ENCODE measurements at places on chromosomes 7 and 10.

DNA sequence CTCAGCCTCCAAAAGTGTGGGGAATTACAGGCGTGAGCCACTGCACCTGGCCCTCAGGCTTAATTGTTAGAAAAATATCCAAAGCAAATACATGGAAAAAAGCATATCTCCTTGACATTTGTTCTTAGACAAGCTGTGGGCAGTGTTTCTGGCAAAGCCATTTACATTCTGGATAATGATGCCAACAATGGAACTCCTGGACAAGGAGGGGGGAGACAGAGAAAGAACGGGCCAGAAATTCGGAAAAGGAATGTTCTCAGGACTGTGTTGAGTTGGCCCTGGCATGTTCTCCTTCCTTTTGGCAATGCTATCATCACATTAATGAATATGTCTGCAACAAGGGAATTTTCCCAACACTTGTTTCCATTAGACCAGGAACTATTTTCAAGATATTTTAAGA is 88.7 kb downstream of the UBE2H start:
- peak; percentile 28 for DNase-seq

DNA sequence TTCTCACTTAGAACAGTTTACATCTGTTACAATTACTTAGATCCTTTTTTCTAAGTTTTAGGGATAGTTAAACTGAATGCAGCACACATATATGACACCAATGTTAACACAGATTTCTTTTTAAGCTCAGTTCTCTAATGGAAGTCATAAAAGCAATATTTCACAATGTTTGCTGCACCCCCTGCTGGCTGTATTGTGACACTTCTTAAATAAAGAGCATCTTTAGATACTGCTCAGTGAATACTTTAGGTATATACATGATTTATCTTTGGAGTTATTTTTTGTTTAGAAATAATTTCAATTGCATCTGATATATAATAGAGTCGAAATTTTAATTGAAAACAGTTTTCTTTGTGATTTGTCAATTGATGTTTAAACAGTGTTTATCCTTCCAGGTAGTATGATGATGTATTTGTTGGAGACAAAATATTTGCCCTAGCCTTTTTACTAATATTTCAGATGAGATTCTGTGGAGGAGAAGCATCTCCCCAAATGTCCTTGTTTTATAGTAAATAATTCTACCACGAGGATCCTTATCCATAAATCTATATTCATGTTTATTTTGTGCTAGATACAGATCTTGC is 174.4 kb downstream of the ST7 start:
- DNase-seq, result peak; percentile 73

DNA sequence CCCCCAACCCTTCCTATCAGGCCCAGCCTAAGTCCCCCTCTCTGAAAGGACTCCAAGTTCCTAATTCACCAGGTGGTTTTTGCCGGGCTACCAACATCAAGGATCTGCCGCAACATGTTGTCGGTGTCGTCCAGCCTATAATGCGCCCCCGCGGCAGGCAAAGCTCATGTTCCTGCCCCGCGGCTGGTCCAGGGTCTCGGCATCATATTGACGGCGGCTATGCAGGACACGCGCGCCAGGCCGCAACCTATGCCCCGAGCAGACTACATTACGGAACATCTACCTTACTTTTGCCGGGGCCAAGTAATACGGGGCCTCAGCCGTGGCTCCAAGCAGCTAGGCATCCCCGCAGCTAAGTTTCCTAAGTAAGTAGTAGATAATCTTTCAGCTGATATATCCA is 24.6 kb upstream of the FAM221A start:
- no peak for DNase-seq

GRCh38 chr7:29989257-29989995 is at the start of gene SCRN1:
SCRN1 (minus strand) TSS chr7:29989801; CDS start chr7:29969067, 20,734 bp downstream.
- peak; percentile 37 for DNase-seq

DNA sequence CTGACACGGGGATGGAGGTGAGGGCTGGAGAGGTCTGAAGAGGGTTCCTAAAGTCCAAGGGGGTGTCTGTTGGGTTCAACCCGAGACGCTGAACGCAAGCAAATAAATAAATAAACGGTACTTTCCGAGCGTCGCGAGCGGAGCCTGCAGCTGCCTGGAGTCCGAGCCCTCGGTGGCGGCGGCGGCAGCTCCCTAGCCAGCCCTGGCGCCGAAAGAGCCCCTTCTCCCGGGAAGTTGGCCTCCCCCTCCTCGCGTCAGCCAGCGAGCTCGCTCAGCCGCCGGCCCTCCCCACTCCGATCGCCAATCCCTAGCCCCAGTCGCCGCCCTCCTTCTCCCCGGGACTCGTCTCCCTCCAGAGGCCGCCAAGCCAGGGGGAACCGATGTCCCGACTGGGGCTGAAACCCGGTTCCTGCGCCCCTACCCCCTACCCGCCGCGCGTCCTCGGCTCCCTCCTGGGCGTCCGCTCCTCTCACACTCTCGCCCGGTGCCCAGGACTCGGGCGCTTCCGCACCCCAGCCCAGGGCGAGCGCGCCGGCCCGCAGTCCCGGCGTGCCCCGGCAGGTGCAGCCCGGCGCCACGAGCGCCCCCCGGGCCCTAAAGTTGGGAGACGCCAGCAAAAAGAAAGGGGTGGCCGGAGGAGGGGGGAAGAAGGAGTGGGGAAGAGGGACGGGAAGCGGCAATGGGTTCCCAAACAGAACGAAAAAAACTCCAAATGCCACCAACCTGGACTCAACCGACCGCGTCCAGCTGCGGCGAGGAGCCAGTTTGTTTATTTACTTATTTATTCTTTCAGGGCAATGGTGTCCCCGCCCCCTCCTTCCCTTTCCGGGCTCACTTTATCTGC is at the start of gene GFRA1:
Gene GFRA1, minus strand, starts transcription at position 767 of the 844 bp plus-strand sequence. CDS start 1,177 bp downstream, outside the sequence.
- no peak for DNase-seq

DNA sequence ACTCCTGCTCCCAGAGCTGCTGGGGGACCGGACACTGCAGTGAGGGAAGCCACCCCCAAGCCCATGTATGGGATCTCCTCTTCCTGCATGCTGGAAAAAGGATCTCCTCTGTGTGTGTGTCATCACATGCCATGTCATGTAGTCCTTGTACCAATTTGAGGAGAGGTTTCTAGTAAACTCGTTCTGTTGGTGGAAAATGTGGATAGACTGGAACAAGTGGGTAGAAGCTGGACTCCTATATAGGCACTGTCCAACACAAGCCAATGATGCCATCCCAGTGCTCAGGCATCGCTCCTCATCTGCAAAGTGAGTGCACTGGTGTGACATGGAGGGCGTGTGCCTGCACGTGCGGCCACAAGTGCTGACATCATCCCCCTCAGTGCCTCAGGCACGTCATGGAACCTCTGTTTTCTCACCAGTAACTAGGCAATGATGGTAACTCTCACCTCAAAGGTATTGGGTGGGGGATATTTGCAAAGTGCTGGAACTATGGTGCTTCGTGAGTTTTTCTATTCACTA is 19.3 kb downstream of the MYO1G start:
- no peak for DNase-seq

DNA sequence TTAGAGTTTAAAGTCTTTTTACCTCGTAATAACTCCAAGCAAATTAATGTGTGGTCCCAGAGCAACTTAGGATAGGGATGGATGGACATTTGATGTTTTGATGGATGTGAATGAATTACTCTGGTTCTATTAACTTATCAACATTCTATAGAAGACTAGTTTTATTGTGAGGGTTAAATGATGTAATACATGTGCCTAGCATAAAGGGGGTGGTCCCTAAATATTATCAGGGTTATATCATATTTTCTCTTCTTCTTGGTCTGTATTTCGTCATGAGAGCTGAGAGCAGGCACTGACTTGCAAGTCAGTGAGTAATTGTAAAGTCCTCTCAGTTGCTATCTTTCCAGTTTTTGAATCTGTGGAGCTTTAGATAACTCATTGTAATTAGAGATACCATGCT is 219.3 kb downstream of the GATA3 start:
- no peak for DNase-seq

DNA sequence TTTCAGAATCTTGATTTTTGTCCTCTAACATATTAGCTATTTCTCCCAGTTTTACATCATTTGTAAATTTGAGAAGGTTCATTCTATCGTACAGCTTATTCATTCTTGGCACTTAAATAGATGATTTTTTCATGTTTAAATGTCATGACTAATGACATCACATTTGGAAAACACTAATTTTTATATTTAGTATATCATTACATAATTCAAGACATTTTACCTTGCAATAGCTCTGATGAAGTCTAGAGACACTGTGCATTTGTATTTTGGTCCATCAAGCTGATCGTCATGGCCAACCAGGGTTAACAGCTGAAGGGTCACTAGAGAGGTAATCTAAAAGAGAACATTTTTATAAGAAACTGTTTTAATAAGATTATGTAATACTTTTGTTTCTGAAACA is 71.3 kb downstream of the ORC5 start:
- DNase-seq, result no peak

DNA sequence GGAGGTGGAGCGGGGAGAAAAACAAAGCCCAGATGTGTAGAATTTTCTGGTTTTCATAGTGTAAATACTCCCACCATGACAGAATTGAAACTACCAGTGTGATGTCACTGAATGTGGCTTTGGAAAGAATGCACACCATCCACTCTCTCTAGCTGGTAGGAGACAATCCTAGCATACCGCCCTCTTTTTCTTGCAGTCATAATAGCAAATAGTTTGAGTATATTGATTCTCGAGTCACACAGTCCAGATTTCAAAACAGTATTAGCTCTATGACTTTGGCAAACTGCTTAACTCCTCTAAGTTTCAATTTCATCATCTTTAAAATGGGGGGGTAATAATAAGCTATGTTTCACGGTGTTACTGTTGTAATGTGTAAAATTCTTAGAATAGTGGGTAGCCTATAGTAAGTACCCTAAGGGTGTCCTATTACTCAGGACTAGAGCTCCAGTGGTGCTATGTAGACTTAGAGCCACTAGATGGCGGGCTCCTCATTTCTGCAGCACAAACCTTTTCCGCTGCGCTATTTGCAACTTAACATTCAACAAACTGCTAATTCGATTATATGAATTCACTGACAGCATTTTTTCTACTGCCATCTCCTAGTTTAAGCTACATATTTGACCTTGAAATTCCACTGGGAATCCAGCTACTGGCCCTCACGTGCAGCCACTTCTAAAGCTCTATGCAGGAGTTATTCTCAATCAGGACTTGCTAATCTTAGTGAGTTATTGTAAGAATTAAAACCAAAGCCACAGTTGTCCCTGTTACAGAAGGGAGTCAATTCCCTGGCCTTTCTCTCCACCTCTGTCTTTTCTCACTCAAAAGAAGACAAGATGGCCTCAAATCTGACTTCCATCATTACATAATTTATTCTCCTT is 18.7 kb downstream of the TAS2R40 start:
- DNase-seq, result peak; percentile 90

Measured in astrocyte of the spinal cord (primary cell).